ENCODE measurements at places on chromosomes 2 and 18.
A peak's percentile ranks its signal among the peaks of the same experiment; 100 is the strongest.

GRCh38 chr2:110804915-110805314, 72.5 kb downstream of the ACOXL start:
- DNase-seq, result no peak

GRCh38 chr2:19617257-19617848, 258.9 kb upstream of the OSR1 start:
- no peak for DNase-seq

GRCh38 chr2:62337403-62337802, 141.5 kb downstream of the B3GNT2 start:
- no peak for DNase-seq

- DNase-seq, result no peak
Measured at GRCh38 chr2:30509716-30510115, 62.7 kb downstream of the LCLAT1 start.

- no peak for DNase-seq
Measured at GRCh38 chr2:144462266-144462665, 57.7 kb downstream of the ZEB2 start.

GRCh38 chr2:37084797-37085196, 479 bp downstream of the GPATCH11 start:
- DNase-seq, result no peak

- DNase-seq, result no peak
Measured at GRCh38 chr2:108165729-108166128, 74.0 kb upstream of the SULT1C3 start.

- no peak for DNase-seq
Measured at GRCh38 chr2:100124761-100125160, 17.6 kb downstream of the AFF3 start.

- no peak for DNase-seq
Measured at GRCh38 chr2:12316476-12316875, 400.3 kb upstream of the TRIB2 start.

DNA sequence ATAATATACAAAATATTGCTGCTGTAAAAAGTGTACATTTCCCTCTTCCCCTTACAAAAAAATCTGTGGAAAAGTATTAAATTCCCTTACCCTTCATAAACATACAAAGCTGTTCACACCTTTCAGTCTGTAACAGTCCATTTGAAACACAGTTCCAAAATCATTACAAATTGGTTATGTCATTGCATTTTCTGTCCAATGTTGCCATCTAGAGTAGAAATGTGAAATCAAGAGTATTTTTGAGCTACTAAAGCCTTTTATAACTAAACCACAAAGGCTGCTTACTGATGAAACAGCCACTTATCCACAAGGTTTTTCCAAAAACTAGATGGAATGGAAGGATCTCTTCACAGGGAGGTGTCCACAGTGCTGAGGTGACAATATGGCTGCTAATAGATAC, 72.5 kb downstream of the SS18 start:
- DNase-seq, result no peak

GRCh38 chr18:3139406-3139805, 80.4 kb downstream of the MYOM1 start:
- no peak for DNase-seq

GRCh38 chr2:36609507-36609906, 11.5 kb upstream of the FEZ2 start:
- no peak for DNase-seq

- no peak for DNase-seq
Measured at GRCh38 chr18:75475228-75475627, 47.7 kb upstream of the SMIM21 start.

DNA sequence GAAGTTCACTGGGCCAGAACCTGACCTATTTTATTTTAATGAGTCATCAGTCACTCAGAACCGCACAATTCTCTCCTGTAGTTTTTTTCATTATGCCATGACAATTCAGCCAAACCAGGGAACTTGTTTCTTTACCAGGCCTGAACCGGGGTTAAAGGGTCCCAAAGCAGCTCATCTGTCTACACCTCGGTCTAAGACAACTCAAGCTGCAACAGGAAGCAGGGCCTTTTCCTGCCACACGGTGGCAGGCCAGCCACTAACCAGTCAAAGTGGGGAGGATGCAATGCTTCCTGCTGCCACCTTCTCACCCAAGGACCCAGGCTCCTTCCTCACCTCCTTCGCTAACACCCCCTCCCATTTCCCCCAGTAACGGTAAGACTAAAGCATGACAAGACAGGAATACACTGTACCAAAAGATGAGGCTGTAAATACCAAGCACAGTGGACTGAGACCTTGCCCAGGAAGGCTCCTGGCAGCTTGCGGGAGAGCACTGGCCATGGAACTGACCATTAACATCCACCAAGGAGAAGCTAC, 56.7 kb upstream of the ACKR3 start:
- DNase-seq, result peak; percentile 68

DNA sequence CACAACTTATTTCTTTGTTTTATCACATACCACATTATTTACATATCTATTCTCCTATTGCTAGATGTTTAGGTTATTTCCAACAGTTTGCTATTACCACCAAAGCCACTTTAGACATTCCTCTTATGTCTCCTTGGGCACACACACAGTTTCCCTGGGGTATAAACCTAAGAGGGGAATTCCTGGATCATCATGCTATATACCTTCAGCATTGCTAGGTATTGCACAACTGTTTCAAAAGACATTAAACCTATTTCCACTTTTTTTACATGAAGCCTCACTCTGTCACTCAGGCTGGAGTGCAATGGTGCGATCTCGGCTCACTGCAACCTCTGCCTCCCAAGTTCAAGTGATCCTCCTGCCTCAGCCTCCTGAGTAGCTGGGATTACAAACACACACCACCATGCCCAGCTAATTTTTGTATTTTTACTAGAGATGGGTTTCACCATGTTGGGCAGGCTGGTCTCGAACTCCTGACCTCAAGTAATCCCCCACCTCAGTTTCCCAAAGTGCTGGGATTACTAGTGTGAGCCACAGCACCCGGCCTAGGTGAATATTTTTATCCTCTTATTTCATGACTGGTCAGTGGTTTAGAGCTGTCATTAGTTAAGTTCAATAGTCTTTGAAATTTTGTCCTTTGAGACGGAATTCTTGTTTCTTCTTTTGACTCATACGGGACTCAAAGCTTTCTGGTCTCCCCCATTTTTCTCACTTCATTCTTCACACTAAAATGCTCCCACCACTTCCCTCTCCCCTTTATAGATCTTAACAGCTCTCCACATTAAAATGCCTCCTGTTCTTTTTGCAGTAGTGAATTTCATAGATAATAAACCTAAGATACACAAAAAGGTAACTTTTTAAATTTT, 30.3 kb downstream of the SULT1C4 start:
- no peak for DNase-seq

DNA sequence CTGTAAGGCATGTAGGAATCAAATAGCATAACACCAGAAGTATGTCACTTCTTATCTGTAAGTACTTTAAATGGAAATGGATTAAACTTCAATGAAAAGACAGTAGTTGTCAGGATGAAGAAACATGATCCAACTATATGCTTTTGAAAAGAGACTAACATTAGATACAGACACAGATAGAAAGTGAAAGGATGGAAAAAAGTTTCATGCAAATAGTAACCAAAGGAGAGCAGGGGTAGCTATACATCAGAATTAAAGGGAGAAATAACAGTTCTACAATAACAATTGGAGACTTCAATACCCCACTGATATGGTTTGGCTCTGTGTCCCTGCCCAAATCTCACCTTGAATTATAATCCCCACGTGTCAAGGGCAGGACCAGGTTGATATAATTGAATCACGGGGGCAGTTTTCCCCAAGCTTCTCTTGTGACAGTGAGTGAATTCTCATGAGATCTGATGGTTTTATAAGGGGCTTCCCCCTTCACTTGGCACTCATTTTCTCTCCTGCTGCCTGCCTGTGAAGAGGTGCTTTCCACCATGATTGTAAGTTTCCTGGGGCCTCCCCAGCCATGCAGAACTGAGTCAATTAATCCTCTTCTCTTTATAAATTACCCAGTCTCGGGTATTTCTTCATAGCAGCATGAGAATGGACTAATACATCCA, 205.4 kb upstream of the CDH2 start:
- DNase-seq, result no peak

GRCh38 chr2:130346741-130347066, 4.0 kb downstream of the IMP4 start:
- no peak for DNase-seq

GRCh38 chr18:42707080-42707479, 408.4 kb downstream of the RIT2 start:
- no peak for DNase-seq

DNA sequence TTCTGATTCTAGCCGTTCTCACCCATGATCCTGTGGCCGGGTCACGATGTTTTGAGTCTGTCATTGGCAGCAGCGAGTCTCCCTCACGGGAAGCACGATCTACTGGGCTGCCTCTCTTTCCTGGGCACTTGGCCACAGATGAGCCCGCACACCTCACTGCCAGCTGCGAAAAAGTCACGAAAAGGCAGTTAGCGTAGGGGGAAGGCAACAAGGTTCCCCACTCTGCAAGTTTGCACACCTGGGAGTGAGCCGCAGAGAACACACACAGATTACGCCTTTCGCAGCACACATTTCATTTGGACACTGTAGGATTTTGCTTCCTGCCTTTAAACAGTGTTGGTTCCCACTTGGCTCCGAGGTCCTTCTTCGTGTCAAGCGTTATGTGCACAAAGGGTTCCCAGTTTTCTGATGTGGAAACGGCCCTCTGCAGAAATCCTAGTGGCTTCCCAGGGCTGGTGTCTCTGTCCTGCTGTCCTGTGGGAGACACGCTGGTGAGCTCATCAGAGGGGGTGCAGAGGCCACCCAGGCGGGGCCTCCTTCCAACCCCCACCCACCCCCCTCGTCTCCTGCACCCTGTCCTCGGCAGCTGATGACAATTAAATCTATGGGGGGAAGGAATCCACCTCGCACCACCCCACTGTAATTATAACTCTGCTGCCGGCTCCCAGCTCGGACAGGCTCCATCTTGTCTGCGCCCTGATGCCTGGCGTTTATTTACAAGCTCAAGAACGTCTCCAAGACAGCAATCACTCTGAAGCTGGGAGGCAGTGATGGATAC, 157.3 kb upstream of the SALL3 start:
- no peak for DNase-seq

DNA sequence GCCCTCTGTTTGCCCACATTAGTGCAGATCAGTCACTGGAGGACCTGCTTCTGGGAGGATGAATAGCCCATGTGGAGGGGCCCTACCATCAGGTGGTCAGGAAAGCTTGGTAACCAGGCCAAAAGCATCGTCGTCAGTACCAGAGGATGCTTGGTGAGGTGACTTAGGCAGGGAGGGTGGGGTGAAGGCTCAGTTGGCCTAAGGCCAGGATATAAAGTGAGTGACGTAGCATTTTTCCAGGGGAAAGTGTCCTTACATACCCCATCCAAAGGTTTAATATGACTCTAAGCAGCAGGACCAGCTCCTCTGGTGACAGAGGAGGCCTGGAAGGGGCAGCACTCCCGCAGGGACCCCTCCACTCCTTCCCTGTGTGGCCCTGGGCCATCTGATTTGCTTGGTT, 27.7 kb upstream of the DNMT3A start:
- DNase-seq, result no peak

DNA sequence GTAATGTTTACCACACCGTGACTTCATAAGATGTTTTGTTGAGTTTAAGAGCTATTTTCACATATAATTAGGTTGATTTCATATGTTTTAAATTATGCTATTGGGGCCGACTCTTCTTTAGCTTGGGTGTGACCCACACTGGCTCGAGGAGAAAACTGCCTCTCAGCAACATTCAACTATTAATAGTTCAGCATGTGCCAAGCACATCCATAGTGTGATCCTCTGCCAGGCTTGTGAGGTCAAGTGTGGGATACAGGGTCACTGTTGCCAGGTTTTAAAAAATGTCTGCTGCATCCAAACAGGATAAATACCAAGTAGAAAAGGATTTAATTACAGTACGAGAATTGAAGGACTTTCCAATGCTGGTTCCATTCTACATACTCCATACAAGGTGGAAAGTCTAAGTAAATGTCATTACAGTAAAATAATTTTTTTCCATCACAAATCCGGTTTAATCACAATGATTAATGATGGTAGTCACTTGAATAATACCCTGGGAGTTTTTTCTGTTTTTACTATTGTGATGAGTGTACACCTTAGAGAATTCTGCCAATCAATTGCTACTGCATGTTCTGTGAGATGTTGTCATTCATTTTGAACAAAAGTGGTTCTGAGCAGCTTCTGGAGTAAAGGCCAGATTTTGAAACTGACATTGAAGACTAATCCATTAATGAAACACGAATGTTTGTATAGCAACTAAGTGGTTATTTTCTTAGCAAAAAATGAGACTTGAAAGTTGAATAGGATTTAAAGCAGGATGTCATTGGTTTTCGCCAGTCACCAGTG, 84.5 kb downstream of the ABI2 start:
- DNase-seq, result no peak

GRCh38 chr2:62424899-62425298, 81.1 kb downstream of the TMEM17 start:
- DNase-seq, result no peak

- DNase-seq, result no peak
Measured at GRCh38 chr2:134275058-134275862, 21.4 kb downstream of the MGAT5 start.

- DNase-seq, result peak; percentile 36
Measured at GRCh38 chr2:223101340-223102039, 49.5 kb downstream of the KCNE4 start.

GRCh38 chr18:74589021-74589420, 8.6 kb upstream of the ZNF407 start:
- DNase-seq, result no peak

- DNase-seq, result no peak
Measured at GRCh38 chr2:219551441-219552381, 7.9 kb downstream of the TMEM198 start.

All from HuH-7 (cell line).